ENCODE measurements at places on chromosomes 12 and 14.

DNA sequence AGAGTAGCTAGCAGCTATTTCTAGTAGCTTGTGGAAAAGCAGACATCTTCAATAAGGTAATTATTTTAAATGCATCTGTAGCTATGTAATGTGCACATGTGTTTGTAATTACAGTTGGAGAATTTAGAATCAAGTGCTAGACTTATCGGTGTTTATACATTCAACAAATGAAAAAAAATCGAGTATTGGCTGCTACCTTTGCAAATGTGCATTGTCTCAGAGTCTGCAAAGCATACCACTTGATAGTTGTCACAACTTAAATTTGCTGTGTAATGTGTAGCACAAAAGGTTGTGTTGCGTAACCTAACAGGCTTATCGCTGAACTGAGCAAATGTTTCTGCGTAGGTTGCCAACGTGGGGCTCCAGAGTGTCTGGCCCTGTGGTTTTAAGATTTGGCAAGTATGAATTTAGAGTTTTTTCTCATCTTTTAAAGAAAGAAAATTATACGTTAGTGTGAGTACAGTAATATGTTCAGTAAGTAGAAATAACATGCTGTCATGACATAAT lies 44.3 kb downstream of the TMTC2 start:
- no peak for DNase-seq

- DNase-seq = no peak
These were observed 30.6 kb downstream of the LRCOL1 start for GRCh38 chr12:132579744-132580143.

DNA sequence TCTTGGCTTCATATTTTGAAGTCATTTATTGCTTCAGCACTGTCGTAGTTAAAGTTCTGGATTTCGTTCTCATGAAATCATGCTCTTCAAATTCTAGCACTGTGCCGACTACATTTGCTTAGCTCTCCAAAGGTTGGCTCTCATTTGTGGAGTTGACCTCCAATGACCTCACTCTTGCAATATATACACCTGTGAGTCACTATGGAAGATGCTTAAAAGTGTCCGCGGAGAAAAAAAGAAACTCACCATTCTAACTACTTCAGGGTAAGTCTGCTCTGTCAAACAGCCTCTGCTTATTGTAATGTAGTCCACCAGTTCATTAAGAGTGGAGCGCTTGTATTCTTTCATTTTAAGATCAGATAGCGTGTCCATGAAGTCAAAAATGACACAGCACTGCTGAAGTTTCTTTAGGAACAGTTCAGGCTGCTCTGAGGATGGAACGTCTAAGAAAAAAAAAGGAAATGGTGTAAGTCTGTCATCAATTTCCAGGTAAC lies 89.7 kb downstream of the PPP2R5E start:
- DNase-seq = no peak

DNA sequence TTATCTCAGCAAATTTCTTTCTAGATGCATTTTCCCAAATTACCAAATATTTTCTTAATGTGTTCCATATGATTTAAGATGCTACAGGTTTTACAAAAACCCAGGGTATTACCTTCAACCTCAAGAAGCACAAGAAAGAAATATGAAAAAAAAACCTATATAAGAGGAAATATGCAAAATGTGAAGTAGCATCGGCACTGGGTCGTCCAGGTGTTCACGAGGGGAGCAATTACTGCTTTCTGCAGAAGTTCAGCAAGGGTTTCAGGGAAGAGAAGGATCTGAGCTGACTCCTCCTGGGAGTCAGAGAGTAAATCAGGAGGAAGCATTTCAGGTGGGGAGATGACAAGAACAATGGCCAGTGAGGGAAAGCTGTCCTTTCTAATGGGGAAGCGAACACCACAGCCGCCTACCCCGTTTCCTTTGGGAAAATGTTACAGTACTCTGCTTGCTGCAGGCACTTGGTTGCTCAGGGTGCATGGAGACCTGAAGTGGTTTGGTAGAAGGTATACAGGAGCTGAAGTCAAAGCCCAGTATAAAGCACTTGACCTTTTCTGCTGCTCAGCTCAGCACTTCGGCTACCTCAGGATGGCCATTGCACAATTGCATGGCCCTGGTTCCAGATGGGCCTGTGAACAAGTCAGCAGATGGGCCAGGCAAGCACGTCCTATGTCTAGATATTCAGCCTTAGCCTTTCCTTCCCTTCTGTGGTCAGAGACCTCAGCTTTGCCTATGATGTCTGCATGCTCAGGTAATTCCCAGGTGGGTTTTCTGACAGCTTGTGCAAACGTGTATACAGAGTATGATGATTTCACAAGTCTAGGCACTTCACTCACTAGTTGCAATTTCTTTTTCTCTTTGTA lies 155.6 kb downstream of the PAX9 start:
- no peak for DNase-seq

- no peak for DNase-seq
These were observed 180.3 kb downstream of the IPO8 start for GRCh38 chr12:30515351-30515750.

GRCh38 chr14:46048127-46048526 lies 603.5 kb downstream of the RPL10L start:
- DNase-seq = no peak

DNA sequence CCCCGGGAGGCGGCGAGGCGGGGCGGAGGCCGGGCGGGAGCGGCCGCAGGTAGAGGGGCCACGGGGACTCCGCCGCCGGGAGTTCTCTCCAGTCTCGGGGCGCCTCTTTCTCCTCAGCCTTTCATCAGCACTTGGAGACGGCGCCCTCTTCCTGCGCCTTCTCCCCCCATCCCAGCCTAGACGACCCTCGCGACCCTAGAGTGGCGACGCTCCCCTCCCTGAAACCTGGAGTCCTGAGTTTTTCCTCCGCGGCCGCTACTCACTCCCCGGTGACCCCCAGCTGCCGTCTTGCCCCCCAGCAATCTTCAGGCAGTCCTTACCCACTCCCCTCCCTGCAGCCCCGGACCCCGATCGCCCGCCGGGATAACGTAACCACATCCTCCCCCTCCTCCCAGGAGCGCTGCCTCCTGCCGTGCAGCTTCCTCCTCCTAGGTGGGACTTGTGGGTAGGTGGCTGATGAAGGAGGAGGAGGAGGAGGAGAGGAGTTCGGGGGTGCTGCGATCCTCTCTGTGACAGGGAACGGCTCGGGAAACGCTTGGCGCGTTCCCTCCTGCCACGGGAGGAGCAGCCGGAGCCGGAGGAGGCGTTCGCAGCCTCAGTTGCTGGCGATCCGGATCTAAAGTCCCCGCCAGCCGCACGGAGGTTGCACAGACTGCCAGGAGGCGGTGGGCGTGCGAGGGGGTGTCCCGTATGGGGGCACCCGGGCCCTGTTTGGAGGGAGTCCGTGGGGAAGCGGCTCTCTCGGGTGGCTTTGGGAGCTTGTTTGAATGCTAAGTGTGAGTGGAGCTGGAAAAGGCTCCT lies 891 bp downstream of the PLEKHA5 start:
- DNase-seq = no peak

- no peak for DNase-seq
These were observed 26.3 kb downstream of the RASSF8 start for GRCh38 chr12:25984759-25985158.

GRCh38 chr12:109357032-109357431 lies 9.3 kb downstream of the MYO1H start:
- no peak for DNase-seq

DNA sequence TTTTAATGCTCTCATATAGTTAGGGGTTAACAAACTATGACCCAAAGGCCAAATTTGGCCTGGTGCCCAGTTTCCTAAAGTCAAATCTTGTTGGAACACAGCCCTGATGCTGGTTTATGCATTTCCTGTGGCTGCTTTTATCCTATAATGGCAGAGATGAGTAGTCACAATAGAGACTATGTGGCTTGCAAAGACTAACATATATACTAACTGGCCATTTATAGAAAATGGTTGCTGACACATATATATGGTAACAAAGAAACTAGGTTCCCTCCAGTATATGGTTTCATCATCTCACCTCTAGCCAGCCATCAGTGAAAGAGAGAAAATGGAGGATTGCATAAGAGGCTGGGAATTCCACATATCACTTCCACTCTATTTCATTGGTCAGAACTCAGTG lies 10.8 kb downstream of the NAV3 start:
- DNase-seq = no peak

GRCh38 chr12:6869049-6870021 lies 2.0 kb downstream of the TPI1 start:
- peak; percentile 82 for DNase-seq

DNA sequence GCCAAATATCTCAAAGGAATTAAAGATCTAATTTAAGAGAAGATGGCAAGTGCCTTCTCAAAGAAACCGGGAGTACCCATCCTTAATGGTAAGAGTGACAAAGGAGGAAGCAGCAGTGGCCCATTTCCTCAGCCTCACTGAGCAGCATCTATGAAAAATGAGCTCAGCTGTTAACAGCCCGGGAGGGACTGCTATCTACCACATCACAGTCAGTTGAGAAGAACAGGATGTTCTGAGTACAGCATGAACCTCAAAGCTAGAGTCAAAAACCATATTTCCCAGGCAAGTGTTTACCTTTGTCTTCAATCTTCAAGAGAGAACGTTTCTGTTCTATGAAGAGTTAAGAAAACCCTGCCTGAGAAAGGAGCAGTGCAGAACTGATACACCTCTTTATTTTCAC lies 115.0 kb downstream of the BTG1 start:
- DNase-seq = peak; percentile 19

- no peak for DNase-seq
These were observed 425.7 kb downstream of the ATP23 start for GRCh38 chr12:58367041-58367440.

DNA sequence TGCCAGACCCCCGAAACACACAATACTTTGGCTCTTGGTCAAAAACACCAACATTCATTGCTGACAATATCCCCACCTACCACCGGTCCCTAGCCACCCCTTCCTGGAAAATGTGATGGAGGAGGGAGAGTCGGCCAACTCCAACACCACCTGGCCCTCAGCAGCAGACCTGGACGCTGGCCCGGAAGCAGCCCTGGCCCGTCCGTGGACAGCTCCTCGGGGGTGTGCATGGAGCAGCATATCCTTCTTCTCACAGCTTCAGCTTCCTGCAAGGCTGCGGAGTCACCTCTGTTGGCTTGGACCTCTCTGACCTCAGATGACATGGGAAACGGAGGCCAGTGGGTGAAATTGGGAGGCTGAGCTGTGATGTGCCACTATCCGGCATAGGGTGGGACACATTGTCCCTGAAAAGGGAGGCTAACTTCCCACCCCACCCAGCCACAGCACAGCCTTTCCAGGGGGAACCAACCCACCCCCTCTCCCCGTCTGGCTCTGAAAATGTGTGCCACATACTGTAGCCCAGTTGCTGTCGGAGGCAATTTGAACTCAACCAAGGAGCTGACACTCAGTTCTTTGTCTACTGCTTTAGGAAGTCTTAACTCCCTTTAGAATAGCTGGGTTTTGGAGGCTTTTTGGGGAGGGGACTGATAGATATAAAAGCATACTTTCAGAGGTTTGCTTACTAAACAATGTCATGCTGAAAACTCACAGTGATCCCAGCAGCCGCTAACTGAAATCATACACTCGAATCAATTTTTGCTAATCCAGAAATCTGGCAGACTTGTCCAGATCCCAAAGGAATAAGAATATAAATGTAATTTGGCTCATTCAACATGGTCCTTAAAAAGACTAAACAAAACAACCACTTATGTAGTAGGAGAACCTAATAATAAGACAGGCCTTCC lies 43.1 kb upstream of the LTA4H start:
- no peak for DNase-seq

Data from activated T-cell treated with anti-CD3 and anti-CD28 coated beads for 4 hours (primary cell).